Smooth muscle cell of trachea (primary cell): ENCODE measurements at places on chromosomes 12 and 14. TPM values are rescaled to one million over a fixed set of nuclear protein-coding genes. Genes with fewer than 3 reads are reported as not detected.

The SLC35F4 gene
- total RNA-seq = under 0.01 TPM in 1 of 2 replicates, not detected in the other

The HPD gene
- 0.66 and 1.3 TPM in 2 replicates for total RNA-seq

The SIX4 gene
- total RNA-seq = 16.0 and 24.8 TPM in 2 replicates

The CARMIL3 gene
- total RNA-seq = 0.15 and 0.33 TPM in 2 replicates

The KRT77 gene
- not detected in 2 replicates for total RNA-seq

The CMA1 gene
- not detected in 2 replicates for total RNA-seq

The NYNRIN gene
- total RNA-seq = 20.4 and 42.7 TPM in 2 replicates

The ZC2HC1C gene
- total RNA-seq = 1.2 and 2.5 TPM in 2 replicates

The FOXN4 gene
- not detected in 2 replicates for total RNA-seq

The SCNN1A gene
- total RNA-seq = under 0.01 TPM in 1 of 2 replicates, not detected in the other

The GSKIP gene
- 49.9 and 63.2 TPM in 2 replicates for total RNA-seq
